Choroid plexus epithelial cell (primary cell): ENCODE measurements at places on chromosomes 1 and 21.
A peak's percentile ranks its signal among the peaks of the same experiment; 100 is the strongest.

DNA sequence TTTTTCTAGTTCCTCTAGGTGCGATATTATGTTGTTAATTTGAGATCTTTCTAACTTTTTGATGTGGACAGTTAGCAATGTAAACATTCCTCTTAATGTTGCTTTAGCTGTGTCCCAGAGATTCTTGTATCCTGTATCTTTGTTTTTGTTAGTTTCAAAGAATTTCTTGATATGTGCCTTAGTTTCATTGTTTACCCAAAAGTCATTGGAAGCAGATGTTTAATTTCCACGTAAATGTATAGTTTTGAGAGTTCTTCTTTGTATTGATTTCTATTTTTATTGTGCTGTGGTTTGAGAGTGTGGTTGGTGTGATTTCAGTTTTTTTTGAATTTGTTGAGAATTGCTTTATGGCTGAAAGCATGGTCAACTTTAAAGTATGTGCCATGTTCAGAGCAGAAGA is 319.4 kb downstream of the PTBP2 start:
- DNase-seq: peak; percentile 30

DNA sequence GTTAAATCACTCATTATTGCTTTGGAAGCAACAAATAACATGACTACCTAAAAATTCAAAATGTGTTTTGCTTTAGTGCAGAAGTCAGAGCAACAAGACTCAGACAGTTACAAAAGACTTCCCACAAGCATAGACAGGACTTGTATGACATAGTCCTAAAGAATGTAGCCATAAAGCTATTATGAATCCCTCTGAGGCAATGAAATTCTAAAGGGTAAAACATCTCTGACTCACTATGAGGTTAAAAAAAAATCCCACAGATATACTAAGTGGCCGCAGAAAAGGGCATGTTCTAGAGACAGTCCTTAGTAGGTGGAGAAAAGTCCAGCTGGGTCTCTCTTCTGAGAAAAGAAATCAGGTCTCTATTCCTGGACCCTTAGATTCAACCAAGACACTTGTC is 4.9 kb downstream of the PRKAB2 start:
- peak; percentile 97 for DNase-seq

GRCh38 chr1:155938220-155938627 is 3.2 kb upstream of the RXFP4 start:
- DNase-seq: peak; percentile 83

DNA sequence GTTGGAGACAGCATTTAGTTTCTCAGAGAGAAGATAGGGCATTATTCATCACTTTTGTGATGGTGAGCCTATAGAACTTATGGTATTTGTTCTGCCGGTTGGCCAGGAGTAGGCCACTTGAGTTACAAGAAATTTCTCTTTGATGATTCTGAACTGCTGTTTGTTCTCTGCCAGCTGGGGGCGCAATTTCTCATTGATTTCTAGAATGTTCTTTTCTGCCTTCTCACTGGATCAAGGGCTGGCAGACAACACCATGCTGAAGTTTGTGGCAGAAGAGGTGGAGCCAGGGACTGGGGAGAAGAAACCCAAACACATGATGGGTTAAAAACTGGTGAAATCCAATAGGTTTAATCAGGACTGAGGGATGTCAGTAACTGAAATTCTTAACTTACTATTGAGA is 360.6 kb downstream of the FAM72C start:
- no peak for DNase-seq

DNA sequence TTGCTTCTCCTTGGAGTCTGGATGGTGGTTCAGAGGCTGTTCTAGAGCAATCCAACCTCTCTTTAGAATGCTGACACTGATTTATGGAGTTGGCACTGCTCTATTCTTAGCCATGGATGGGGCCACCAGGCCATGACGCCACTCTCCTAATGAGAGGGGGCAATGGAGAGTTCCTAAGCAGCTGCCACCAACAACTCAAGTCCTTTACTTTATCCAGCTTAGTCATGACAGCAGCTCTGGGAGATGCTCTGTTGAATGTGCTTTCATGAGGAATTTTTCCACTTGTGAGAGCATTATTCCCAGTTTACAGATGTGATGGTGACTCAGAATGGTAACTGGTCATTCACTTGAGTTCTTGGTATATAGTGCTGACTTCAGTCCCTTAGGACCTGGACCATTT is 366.3 kb downstream of the HHAT start:
- no peak for DNase-seq

DNA sequence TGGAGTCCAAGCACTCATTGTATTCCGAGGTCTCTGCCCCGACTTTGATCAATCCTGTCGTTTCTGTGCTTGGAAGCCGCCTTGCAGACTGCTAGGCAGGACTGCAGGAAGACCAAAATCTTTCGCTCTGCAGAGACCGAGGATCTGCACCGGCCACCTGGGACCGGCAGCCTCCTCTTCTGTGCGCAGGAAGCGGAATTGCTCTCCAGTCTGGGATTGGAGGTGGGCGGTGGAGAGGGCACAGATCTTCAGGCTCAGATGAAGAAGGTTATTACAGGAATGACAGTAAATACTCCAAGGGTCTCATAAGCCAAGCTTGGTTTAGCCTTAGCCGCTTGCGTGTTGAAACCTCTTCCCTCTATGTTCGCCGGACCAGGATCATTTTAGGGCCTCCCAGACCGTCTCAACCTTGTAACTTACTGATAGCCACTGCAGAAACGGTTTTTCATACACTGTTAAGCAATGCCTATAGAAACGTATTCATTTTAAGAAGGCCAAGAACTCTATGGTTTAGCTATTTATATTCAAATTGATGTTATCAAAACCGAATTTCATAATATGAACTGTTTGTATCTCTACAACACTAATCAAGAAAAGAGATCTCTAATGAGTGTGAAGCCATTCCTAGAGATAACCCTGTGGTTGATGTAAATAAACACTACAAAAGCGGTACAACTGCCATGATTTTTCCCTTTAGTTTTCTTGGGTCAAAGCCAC is 1.1 kb downstream of the MIA3 start:
- DNase-seq: peak; percentile 52

GRCh38 chr1:65751961-65752360 is 40.7 kb upstream of the PDE4B start:
- no peak for DNase-seq

DNA sequence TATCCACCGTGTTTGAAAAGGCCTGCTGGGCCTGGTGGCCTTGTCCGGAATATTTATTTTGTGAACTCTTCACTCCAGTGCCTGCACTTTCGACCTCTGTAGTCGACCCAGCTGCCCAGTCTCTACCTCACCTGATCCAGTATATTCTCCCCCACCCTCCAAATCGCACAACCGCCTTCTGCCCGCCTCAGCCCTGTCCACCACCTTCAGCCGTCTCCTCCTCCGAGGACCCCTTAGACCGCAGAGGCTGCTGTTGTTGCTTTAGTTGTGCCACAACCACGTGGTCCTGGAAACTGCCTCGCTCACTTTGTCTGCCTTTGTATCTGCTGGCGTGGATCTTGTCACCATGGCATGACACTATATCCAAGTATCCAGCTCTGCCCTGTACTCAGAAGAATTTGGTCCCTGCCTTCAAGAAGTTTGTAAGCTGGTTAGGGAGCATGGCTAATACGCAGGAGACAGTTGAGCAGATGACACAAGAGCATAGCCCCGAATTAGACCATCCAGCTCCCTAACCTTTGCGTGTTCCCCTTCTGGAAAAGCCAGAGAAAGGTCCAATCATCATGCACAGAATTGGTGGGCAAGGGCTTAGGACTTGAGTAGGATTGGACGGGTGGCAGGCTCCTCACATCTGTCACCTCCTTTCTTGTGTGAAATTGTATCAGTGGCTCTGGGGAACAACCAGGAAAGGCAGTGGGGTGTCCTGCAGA is 1.5 kb downstream of the PHGDH start:
- peak; percentile 31 for DNase-seq

DNA sequence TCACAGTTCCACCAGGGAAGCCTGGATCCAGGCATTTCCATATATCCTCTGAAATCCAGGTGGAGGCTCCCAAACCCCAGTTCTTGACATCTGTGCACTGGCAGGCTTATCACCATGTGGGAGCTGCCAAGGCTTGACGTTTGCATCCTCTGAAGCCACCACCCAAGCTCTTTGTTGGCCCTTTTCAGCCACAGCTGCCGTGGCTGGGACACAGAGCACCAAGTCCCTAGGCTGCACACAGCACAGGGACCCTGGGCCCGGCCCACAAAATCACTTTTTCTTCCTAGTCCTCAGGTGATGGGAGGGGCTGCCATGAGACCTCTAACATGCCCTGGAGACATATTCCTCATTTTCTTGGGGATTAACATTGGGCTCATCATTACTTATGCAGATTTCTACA is 22.3 kb downstream of the RNPC3 start:
- no peak for DNase-seq

- DNase-seq: peak; percentile 6
Observed at GRCh38 chr1:60044881-60045280, 28.7 kb downstream of the C1orf87 start.

DNA sequence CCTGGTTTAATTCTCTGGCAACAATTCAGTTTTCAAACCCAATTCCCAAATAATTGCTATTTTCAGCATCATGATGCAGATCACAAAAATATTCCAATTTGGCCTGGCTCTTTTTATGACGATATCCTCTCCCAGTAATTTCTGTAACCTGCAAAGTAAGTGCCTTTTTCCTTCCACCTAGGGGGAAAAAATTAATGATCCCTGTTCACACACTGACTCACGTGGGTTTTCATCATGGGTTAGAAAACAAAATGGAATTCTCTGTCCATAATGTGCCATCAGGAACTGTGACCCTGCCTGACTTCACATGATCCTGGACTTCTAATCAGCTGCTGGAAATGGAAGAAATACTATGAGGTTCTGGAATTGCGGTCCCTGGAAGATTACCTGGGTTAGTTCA is 24.5 kb downstream of the AK2 start:
- no peak for DNase-seq

- peak; percentile 61 for DNase-seq
Observed at GRCh38 chr1:162670928-162671663, 38.8 kb downstream of the DDR2 start.

GRCh38 chr1:116033322-116033721 is 57.0 kb downstream of the SLC22A15 start:
- no peak for DNase-seq

DNA sequence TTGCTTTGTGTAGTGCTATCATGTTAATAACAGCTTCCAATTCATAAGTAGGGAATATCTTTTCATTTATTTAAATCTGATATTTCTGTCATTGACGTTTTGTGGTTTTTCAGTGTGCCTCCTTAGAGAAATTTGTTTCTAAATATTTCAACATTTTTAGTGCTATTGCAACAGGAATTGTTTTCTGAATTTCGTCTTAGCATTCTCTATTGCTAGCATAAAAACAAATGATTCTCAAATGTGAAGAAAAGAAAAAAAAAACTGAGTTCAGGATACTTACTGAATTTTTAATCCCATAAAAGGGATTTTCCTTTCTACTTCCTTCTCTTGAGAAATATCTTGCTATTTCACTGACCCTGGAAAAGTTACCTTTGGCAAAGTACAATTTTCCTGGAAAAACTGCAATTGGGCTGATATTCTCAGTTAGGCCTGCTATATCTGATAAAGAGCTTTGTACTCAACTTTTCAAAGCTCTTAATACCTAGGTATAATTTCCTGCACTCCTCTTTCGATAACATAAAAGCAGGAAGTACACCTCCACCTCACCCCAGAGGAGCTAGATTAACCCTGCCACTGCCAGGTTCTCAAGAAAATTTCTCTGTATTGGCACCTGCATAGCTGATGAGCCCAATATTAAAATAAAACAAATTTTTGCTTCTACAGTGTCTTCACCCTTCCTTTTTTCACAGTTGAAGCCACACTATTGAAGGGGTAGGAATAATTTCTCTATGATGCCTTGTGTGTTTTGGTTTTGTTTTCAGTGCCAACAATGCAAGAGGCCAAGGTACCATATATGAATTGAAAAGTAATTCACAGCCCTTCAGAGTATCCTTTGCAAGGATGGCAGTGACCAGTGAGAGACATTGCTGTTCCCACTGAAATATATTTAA is 35.6 kb downstream of the PTPN14 start:
- DNase-seq: no peak

- peak; percentile 95 for DNase-seq
Observed at GRCh38 chr1:999725-1000356, at the start of gene HES4. Gene HES4, minus strand, starts transcription at chr1:1000097. Its CDS starts 124 bp downstream, at chr1:999973.

DNA sequence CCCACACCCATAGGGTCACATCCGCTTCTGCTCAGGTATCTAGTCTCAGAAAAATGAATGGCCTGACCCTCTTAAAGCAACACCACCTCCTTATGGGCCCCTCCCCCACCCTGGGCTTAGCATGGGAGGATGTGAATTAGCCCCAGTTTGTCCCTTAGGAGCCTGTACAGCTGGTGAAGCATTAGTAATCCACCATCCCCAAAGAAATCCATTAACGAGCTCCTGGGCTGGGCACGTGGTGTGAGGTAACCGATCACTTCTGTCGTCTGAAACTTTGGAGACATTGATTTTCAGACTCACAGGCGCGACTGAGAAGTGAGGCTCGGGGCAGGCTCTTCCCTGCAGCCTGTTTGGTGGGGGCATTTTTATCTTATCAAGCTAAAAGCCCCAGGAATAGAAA is 10.5 kb downstream of the RASSF5 start:
- no peak for DNase-seq

DNA sequence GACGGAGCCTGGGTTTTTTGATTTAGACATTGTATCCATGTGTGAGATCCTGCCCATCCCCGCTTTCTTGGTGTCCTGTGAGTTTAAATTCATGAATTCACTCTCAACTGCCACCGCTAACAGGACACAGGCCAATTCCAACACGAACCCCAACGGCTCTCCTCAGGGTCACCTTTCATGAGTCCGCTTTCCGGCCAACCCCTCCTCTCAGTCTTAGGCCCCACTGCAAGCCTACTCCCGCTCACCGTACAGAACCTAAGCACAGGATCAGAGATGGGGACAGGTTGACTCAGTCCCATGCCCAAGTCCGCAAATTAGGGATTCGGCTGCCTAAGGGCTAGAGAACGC is 238 bp upstream of the SCP2 start:
- no peak for DNase-seq

- DNase-seq: peak; percentile 85
Observed at GRCh38 chr1:235513495-235514366, 9.5 kb upstream of the B3GALNT2 start.

GRCh38 chr1:10308001-10308400 is 90.9 kb upstream of the PGD start:
- no peak for DNase-seq
